Stimulated activated naive CD8-positive, alpha-beta T cell treated with anti-CD3 and anti-CD28 coated beads, Interleukin-15, Interleukin-2, amounts not matched to agents 100 U/mL and 50 U/mL, for 24 hours (primary cell): ENCODE measurements at places on chromosomes 3 and 15.

DNA sequence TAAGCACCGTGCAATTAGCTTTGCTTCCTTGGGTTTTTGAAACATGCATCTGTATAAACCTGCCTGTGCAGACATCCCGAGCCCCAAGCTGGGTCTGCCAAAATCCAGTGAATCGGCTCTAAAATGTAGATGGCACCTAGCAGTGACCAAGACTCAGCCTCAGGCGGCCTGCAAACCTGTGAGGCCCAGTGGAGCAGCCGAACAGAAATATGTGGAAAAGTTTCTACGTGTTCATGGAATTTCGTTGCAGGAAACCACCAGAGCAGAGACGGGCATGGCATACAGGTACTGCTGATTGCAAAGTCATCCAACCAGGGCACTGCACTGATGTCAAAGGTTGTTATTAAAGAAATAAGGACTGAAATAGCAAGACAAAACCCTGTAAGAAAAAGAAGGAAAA, 22.8 kb downstream of the KCNAB1 start:
- no peak for DNase-seq

- no peak for DNase-seq
Measured at GRCh38 chr15:67156426-67156825, 91.0 kb downstream of the SMAD3 start.

DNA sequence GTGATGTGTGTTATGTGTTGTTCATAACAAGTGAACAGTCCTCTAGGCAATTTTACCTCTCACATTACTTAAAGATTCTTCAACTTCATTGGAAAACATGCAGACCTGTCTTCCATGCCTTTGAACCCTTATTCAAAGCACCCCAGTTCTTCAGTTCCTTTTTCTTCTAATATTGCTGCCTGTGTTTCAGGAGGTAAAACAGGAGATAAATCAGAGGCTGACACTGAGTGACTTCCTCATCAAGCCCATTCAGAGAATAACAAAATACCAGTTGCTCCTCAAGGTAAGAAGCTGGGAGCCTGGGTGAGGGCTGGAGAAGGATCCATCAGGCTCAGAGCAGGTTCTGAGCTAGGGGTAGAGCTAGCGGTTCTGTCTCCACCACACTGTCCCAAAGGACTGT, 71.1 kb upstream of the UMPS start:
- no peak for DNase-seq

DNA sequence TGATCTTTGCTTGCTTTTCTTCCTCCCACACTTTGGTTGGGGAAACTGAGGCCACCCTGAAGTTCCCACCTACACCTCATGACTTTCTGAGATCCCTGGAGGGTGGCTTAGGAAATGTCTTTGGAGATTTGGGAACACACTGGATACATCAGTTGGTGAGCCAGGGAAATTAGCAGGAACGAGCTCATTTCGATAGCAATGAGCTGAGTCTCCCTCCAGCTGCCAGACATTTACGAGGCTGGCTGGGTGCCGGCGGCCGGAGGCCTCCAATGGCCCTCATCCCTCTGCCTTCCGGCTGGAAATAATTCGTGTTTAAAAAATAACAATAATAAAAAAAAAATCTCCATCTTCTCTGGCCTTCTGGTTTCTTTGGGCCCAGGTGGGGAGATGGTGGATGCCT, 38.8 kb downstream of the SMAD6 start:
- DNase-seq = no peak

DNA sequence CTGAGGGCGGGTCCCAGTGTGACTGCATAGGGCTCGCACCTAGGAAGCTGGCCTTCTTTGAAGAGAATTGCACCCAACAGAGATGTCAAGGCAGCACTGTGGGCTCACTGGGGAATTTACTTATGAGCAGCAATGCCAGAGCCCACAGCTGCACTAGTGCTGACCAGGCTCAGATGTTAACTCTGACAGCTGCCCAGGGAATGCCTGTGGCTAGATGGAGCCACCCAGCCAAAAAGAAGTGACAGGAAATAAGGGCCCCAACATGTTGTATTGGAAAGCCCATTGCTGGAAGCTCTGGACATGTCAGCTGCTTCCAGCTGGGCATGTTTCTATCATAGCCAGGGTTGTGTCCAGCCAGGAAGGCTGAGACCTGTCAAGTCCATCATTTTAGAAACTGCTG, 90.9 kb upstream of the ZNF280D start:
- no peak for DNase-seq

DNA sequence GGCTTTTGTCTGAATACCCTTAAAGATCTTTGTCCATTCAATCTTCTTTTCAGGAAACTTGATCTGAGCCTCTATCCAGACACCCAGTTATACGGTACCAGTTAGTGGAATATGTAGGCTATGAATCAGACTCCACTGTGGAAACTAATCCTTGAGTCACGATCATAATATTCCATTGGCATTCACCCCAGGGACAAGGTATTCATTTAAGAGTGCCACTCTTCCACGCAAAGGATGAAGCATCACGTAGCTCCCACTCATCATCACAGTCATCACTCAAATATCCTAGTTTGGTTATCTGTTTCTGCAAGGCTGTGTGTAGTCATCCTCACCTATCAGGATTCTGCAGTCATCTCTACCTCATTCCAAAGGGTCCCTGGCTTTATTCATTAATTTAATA, 85.6 kb downstream of the NEDD4 start:
- no peak for DNase-seq

- peak; percentile 10 for DNase-seq
Measured at GRCh38 chr15:58064980-58065444, 499 bp downstream of the ALDH1A2 start.

DNA sequence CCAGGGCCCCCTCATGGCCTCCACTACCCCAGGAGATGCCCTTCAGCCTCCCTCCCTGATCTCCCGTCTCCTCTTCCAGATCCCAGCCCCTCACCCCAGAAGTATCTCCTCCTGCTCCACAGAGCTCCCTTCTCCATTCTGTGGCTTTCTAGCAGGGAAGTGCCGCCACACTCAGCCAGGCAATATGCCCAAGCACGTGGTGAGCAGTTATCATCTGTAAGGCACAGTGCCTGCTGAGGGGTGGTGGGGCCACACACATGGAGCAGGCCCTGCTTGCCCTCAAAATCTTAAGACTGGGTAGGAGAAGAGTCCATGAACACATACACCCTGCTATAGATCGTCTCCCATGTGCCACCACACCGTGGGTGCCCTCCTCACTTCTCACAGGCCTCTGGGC, 2.4 kb upstream of the PHGR1 start:
- DNase-seq = no peak

DNA sequence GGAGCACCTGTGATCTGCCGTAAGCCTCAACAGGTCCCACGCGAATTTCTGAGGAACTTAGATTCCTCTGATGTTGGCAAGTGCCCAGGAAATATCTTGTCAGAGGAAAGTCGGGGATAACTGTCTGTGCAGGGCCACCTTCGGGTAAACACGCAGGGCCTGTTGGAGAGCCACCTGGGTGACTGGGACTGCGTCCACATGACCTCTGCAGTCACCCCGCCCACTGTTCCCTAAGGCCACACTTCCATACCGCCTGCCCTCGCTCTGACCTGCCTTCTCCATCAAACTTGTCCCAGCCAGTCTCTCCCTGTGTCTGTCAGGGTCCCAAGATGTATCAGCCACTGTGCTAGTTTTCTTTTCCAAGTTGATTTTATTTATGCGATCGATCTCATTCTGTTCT, 28.7 kb downstream of the BFSP2 start:
- no peak for DNase-seq

GRCh38 chr3:24428481-24428880, 66.2 kb downstream of the THRB start:
- no peak for DNase-seq

DNA sequence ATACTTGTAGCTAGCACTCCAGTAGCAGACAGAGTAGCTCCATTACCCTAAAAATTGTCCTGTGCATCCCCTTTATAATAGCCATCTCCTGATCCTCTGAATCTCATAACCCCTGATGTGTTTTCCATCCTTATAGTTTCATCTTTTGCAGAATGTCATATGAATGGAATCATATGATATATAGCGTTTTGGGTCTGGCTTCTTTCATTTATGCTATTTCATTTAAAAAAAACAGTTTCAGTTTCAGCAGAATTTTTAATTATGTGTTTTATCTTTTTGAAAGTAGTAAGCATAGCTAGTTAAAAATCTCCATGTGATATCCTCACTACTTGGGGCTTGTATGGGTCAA, 132.7 kb downstream of the KLF13 start:
- no peak for DNase-seq

GRCh38 chr15:40873694-40874561, at the start of gene RHOV:
Gene RHOV, minus strand, starts transcription at chr15:40874234. Its CDS starts 95 bp downstream, at chr15:40874139.
- peak; percentile 72 for DNase-seq

DNA sequence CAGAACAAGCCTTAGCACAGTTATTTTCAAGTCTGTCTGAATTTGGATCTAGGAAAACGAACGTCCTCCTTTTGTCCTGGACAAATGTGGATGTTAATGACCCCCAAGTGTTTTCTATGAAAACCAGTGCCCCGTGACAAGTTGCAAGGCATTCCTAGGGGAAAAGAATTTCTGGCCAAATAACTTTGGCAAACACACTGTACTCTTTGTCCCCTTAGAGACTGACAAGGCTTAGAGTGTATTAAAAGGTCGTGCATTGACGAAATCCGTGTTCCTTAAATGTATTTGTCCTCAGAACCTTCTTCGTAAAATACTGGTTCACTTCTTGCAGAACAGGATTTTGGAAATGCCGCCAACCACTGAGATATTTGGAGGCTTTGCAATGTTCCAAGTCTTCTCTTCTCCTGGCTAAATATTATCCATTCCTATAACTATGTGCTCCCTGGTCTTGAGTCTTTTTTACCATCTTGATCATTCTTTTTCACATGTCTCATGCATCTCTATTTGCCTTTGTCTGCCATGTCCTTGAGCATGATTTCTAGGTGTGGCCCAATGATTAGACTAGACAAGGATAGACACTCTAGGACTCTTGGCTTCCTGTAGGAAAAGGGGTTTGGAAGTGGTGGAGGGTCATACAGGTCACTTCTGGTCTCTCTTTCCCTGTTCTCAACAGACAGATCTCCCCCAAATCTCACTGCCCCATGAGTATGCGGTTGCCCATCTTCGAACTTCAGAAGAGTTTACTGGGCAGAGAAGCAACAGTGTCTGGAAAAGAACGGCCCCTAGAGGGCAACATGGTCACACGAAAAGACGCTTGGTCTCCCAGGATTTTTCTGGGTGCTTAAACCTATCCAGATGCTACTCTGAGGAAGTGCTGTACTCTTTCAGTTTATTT, 117.5 kb downstream of the EDEM1 start:
- DNase-seq = peak; percentile 51

GRCh38 chr3:94520364-94520763, 457.5 kb downstream of the NSUN3 start:
- no peak for DNase-seq

- DNase-seq = no peak
Measured at GRCh38 chr3:8341821-8342247, 159.8 kb upstream of the LMCD1 start.

DNA sequence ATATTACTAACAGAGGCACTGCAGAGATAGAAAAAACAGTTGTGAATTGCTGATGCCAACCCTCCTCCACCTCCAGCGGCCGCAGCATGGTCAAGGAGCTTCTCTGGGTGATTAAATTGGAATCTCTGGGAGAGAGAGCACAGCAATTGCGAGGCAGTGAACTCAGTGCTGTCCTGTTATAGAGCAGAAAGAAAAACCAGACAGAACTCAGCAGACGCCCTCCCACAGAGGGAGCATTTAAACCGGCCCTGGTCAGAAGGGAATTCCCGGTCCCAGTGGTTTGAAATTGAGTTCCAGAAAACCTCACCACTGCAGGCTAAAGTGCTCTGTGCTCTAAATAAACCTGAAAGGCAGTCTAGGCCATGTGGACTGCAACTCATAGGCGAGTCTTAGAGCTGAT, 175.4 kb downstream of the SQOR start:
- no peak for DNase-seq

GRCh38 chr3:65761446-65762234, 277.1 kb downstream of the MAGI1 start:
- no peak for DNase-seq

- no peak for DNase-seq
Measured at GRCh38 chr15:78212546-78213424, 21.6 kb downstream of the ACSBG1 start.

- no peak for DNase-seq
Measured at GRCh38 chr15:91253605-91254004, 153.5 kb downstream of the SV2B start.

DNA sequence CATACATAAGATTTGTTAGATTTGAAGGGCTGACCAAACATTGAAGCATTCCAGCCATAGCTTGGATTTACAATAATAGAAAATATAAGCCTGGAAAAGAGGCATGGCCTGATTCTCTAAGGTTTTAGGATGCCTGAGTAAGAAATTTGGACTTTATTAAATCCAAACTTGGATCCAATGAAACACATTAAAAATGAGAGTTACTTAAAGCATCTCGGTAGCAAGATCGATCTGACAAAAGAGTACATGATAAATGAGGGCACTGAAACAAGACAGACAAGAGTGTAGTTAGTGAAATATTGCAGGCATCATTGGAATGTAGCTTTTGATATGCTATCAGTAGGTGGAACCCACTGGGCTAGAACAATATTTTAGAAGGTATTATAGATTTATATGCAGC, 855.7 kb upstream of the DPPA4 start:
- DNase-seq = no peak

DNA sequence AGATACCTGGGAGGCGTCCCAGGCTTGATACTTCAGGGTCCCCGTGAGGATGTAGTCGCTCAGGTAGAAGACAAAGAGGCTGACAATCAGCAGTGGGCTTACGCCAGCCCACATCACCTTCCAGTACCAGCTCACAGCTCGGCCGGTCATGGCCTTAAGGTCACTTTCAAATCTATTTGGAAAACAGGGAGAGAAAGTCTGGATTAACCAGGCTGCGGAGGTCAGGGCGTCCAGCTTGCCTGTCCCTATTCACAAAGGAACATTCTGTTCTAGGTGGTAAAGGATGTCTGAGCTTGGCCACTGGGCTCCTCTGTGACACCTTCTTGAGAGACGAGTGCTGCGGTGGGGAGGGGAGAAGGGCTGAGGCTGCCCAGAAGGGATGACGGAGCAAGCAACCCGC, 36.5 kb downstream of the SLC6A20 start:
- DNase-seq = no peak

GRCh38 chr15:33068511-33068990, 126.0 kb downstream of the FMN1 start:
- DNase-seq = no peak

DNA sequence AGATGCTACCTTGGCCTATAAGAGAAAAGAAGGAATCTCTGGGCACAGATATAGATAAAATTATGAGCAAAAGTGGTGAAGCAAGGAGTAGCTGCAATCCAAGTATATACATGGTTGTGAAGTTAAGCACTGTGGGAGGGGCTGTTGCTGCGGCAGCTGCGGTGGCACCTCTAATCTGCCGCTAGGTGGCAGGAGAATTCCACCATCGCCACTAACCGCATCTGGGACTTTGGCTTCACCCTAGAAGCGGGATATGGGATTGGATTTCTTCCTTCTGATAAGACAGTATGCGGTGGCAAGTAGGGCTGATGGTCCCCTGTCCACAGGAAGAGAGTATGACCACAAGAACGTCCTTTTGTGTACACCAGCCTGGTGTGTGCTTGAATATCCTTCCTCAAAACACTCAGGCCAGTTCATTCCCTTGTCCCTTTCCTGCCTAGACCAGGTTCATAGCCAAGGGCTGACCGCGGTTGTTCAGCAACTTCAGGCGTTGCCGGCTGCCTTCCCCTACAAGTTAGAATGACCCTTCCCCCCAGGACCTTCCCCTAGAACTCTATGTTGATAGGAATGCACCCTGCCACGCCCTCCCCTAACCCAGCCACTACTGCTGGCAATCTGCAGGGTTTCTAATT, 5.1 kb downstream of the MAGEL2 start:
- DNase-seq = peak; percentile 46
